Activated CD4-positive, alpha-beta T cell treated with anti-CD3 and anti-CD28 coated beads, Interleukin-2, amount 50 U/mL, for 1 hour (primary cell): ENCODE measurements at places on chromosomes 2 and 18.

- DNase-seq = no peak
Measured at GRCh38 chr2:27121906-27122305, 1.7 kb upstream of the ABHD1 start.

DNA sequence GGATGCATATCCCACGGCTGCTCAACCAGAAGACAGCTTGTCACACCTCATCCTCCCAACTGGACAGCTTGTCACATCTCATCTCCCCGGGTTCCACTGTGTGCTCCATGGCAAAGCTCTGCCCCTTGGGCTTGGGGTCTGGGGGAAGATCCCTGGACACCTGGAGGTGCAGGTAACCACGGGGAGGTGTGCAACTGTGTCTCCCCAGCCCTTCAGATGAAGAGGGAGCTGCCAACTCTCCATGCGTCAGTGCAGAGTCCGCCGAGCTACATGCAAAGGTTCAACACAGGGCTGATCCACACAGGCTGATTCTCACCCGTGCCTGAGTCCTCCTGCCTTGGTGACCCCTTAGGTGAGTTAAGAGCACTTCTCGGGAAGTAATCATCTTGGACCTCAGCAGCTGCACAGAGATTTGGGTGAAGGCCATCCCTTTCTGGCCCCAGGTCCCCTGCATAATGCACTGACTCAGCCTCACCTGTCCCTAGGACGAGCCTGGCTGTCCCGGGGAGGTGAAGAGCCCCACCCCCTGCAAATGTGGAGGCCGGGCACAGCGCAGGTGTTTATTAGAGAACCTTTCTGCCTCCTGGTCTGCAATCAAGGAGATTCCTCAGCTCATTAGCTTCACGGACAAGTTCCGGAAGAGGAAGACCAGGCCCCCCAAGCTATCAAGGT is 157.9 kb downstream of the PXDN start:
- no peak for DNase-seq

- DNase-seq = no peak
Measured at GRCh38 chr2:201779901-201780673, 646 bp downstream of the ALS2 start.

DNA sequence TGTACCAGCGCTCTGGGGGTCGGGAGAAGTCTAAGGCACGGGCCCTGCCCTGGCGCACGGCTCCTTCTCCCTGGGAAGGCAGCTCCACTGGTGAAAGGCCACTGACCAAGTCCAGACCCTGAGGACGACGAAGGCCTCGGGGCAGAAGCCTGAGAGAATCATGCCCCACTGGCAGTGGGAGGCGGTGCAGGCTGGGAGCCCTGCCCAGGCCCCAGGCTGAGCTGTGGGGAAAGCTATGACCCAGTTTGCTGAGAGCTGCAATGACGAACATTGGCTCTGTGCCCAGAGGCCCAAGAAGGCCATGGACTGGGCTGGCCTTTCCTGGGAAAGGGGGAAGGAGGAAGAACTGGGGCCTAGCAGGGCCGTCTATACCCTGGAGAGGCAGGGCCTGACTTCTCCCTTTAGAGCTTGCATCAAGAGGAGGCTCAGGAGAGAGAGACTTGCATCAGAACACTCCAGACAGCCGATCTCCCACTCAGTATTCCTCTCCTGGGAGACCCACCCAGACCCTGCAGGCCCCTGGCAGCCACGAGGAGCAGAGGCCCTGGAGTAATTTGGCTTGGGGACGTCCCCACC is 32.9 kb downstream of the HS1BP3 start:
- DNase-seq = no peak

GRCh38 chr18:35376393-35376741 is 770 bp downstream of the ZNF396 start:
- DNase-seq = peak; percentile 6

DNA sequence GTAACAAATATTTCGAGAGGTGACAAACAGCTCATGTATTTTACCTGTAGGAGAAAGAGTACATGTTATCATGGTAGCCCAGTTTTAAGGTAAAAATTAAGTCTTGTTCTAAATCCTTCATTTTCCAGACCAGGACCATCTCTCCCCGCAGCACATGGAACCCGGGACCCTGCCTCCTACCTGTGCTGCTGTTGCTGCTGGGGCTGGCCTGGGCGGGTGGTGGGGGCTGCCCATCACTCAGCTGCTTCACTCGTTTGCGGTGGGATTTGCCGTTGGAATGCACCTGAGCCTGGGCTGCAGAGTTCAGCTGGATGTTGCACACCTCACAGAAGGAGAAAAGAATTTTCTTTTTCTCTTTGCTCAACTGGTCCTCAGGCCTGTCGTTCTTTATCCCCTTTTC is 92.1 kb downstream of the ZNF385B start:
- DNase-seq = no peak

- DNase-seq = no peak
Measured at GRCh38 chr2:62792408-62792807, 86.9 kb downstream of the EHBP1 start.

GRCh38 chr18:46220116-46220515 is 115.9 kb downstream of the HAUS1 start:
- DNase-seq = no peak

GRCh38 chr2:224029876-224030275 is 9.2 kb downstream of the SERPINE2 start:
- no peak for DNase-seq

DNA sequence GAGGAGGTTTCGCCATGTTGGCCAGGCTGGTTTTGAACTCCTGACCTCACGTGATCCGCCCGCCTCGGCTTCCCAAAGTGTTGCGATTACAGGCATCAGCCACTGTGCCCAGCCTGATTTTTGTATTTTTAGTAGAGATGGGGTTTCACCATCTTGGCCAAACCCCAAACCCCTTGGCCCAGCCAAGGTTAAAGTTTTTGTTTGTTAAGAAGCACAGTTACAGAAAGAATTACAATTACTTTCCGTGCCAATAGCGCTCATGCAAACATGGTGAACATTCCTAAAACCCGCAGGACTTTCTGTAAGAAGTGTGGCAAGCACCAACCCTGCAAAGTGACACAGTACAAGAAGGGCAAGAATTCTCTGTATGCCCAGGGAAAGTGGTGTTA is 26.1 kb downstream of the ITSN2 start:
- no peak for DNase-seq

GRCh38 chr2:209351636-209352035 is 72.2 kb upstream of the MAP2 start:
- no peak for DNase-seq

- DNase-seq = no peak
Measured at GRCh38 chr2:71620116-71620515, 166.8 kb downstream of the DYSF start.

GRCh38 chr2:209376686-209377085 is 47.2 kb upstream of the MAP2 start:
- DNase-seq = no peak

- DNase-seq = no peak
Measured at GRCh38 chr18:44895176-44895798, 214.6 kb downstream of the SETBP1 start.

DNA sequence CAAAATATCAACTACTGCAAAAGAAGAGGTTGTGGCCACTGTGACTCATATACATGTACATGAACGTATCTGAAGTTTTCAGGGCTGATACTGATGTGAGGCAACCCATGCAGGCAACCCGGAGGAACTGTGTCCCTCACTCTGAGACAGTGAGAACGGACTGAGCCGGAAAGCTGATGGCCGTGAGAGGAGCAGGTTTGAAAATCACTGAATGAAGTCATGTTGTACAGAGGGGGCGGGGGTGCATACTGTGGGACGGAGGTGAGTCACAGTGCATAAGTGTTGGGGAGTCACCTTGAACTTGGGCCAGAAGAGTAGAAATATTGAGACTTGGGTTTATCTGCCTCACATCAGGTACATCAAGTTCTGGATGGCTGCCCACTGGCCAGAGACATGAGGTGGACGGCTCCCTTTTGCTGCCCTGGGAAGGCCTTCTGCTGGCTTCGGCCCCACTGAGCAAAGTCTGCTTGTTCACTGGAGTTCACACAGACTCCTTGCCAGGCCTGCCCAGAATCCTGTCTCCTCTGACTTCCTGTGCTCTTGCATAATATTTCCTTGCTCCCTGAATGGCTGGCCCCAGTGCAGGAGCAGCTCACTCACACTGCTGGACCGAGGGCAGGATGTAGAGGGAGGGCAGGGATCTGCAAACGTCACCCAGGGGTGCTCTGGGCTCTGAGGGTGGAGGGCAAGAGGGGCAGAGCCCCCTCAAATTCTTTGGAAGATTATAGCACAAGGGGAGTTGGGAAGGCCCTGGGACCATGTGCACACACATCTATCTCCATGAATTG is 18.1 kb downstream of the EPAS1 start:
- DNase-seq = no peak

DNA sequence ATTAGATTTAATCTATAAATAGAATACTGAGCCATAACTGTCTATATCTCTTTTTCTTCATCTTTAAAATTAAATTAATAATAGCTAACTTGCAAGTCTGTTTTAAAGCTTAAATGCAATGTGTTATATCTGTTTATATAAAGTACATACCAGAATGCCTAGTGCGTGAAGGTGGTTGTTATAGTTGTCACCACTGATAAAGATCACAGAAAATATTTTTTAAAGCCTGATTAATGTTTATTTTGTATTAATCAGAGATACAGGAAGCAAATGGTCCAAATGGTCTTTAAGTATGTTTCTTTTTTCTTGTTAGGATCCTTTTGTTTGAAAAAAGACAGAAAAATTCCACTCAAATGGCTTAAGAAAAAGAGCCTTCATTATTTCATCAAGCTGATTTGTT is 560.6 kb downstream of the CPS1 start:
- DNase-seq = no peak

GRCh38 chr2:217305882-217306281 is 446.0 kb upstream of the TNP1 start:
- no peak for DNase-seq

DNA sequence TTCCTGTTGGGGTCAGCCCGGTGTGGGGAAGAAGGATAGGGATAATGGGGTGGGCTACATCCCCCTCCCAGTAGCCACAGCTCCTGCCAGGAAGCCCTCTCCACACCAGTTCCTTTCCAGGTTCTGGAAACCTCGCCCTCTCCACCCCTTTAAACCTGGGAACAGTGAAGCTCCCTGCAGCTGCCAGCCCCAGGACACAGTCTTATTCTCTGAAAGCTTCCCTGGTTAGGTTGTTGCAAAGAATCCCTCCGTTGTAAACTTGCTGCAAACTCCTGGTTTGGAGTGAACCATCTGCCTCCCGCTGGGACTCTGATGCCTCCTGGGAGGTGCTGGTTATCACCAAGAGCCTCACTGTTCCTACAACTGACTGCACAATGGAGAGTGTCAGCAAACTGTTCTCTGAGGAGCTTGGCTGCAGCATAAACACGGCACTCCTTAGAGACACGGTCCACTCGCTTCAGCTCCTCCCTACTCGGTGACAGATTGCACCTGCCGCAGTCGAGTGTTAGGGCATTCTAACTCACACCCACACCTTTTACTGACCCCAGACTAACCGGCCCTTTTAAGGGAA is 261.8 kb upstream of the RAB6C start:
- no peak for DNase-seq

DNA sequence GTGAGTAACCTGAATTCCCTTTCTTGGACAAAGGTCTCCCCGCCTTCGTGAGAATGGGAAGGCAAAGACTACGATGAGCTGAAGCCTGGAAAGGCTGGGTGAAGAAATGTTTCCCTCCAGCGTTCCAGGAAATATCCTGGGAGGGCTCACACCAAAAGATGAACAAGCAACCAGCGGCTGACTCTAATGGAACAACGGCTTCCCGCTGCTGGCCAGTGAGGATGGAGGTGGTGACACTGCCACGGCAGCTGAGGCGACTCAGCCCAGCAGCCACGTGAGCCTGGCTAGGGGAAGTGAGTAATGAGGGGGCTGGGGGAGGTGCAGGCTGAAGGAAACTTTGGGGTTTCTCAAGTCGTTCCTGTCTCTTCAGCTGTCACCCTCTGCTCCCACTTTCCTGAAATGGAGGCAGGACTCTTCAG is 105.0 kb upstream of the SMAD7 start:
- no peak for DNase-seq

- no peak for DNase-seq
Measured at GRCh38 chr18:3520230-3521085, 70.5 kb downstream of the TGIF1 start.

GRCh38 chr2:204635478-204635877 is 90.2 kb downstream of the PARD3B start:
- DNase-seq = no peak

DNA sequence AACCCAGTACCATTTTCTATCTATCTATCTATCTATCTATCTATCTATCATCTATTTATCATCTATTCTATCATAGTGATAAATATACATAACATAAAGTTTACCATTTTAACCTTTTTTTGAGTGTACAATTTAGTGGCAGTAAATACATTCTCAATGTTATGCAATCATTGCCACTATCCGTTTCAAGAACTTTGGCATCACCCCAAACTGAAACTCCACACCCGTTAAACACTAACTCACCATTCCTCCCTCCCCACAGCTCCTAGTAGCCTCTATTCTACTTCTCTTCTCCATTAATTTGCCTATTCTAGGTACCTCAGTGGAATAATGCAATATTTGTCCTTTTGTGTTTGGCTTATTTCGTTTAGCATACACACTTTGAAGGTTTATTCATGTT is 82.5 kb upstream of the KCNE4 start:
- DNase-seq = no peak

- DNase-seq = no peak
Measured at GRCh38 chr2:42930025-42930581, 137.7 kb upstream of the HAAO start.

DNA sequence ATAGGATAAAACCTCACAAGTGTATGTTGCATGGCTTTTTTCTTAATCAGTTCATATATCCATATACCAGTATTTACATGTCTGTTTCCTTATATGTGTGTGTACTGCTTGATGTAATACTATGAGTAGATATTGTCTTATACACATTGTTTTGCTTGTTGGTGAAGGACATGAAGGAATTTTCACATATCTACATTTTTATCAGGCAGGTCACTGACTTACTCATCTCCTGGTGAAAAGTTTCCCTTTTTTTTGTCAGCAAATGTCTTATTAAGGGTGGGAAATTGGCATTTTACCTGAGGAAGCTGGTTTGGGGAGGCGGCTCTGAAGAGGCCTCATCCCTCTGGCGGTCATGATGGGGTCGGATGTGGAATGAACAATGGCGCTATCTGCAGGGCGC is 61.4 kb upstream of the LYPD1 start:
- DNase-seq = no peak

DNA sequence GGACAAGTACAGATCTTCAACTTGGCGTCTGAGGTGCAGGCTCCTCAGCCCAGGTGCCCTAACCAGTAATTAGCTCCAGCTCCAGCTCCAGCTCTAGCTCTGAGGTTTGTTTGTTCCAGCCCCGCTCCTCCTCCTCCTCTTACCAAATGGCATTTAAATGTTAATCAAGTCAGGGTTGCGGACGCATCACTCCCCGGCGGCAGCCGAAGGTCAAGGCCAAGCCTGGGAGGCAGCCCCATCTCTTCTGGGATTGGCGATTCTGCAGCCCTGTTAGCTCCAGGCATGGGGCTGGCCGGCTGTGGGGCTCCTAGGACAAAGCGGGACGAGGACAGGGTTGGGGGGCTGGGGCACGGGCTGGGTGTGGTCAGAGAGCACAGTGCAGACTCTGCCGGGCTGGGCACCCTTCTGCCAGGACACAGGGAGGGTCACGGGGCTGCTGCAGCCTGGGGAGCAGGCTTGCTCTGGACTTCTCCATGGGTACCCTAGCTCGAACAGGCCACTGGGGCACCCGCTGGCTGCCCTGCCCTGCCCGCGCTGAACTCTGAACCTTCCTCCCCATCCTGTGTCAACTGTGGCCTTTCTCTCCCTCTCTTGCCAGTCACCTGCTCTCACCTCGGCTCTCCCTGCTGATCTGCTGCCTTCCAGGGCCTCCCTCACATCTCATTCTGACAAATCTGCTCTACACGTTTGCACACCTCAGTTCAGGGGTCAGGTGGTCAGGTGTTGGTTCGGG is 203.3 kb downstream of the CELF4 start:
- no peak for DNase-seq

GRCh38 chr2:41510108-41510507 is 537.7 kb upstream of the PKDCC start:
- no peak for DNase-seq

- DNase-seq = no peak
Measured at GRCh38 chr2:237486819-237487448, at the start of gene MLPH. Gene MLPH (plus strand): TSS chr2:237487251. CDS start chr2:237493427, 6,176 bp downstream.
